MCF 10A (cell line): ENCODE measurements at places on chromosomes 7 and 10.

DNA sequence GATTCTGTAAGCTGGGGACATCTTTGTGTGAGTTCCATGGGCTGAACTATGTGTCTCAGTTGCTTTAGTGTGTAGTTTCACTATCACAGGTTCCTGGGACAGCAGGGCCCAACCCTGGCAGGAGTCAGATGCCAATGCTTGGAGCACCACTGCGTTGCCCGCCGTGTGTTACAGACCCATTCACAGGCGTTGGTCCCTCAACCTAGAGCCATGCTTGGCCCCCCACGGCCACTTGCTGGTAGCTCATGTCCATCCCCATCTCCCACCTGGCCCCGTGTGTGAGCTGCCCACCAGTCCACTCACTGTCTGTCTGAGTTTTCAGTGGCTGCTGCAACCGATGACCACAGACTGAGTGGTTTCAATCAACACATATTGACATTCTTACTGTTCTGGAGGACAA lies 546.9 kb downstream of the TCERG1L start:
- no peak for DNase-seq

- no peak for DNase-seq
Measured at GRCh38 chr7:79909176-79909575, 225.5 kb upstream of the GNAI1 start.

DNA sequence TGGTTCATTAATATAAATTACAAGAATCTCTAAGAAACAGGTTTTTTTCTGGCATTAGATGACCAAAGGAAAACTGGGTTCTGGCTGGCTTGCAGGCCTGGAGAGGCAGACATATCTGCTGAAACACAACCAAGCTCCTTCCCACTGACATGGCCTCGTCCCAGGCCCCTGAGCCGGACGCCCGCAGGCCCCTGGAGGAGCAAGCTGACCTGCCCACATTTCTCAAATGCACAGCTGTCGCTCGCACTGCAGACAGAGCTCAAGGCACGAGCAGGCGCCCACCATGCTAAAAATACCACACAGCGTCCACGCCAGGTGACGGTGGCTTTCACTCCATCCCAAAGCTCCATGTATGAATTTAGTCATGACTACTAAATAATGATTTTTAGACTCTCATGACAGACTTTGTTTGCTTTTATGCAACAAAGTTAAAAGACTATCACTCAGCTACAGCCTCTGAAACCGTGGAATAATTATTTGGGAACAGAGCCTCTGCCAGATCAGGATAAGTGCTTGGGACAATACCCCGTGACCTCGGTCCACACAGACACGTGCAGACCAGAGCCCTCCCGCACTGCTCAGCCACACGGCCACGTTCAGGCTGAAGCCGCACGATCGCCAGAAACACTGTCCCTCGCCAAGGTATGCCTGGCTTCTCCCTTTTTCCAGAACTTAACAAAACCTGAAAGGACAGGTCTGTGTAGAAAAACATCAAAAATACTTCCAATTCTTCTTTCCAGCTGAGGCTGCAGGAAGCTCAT lies 71.1 kb downstream of the DIP2C start:
- DNase-seq: no peak

DNA sequence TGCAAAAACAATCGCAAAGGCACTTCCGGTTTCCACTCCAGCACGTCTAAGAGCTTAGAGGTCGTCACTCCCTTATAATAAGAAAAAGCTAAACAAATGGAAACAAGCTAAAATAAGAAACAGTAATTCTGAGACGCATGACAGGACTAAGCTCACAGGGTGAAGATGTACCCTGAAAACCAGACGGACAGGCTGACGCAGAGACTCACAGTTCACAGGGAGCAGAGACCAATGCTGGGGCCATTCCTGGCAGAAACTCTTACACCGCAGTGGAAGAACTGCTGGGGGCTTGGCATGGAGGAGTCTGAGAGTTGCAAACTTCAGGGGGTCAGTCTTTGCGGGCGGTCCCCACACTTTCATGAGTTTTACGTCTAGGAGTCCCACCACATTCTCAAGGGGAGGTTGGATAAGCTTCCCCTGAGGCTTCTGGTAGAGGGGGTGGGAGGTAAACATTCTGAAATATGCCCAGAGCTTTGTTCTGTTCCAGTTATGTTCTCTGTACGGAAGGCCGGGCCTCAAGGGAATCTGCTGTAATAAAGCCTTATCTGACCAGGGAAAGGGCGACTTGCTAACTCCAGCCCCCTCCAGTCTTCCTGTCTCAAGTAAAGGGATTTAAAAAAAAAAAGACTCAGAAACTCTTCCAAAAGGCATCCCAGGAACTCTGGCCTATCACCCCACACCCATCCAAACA lies 47.8 kb downstream of the BRI3 start:
- no peak for DNase-seq

- DNase-seq: peak; percentile 97
Measured at GRCh38 chr7:37732253-37732652, 48.7 kb downstream of the GPR141 start.

DNA sequence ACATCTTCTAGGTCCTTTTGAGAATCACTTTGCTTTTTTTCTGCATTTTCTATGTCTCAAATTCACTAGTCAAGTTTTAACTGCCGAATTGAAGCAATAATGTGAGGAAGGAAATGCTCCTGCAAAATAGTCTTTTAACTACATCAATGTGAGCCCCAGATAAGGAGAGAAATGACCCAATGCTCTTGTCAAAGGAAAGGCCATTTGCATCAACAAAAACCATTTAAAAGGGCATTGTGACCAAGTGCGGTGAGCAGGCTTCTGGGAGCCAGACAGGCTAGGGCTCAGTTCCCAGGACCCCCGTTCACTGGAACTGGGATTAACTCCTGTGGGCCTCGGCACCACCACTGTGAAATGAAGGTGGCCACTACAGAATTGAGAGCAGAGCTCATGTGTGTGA lies 127.9 kb upstream of the EEPD1 start:
- no peak for DNase-seq

- DNase-seq: no peak
Measured at GRCh38 chr7:95229301-95229700, 95.0 kb downstream of the PON1 start.

- DNase-seq: no peak
Measured at GRCh38 chr10:75817198-75817597, 385.8 kb downstream of the LRMDA start.

DNA sequence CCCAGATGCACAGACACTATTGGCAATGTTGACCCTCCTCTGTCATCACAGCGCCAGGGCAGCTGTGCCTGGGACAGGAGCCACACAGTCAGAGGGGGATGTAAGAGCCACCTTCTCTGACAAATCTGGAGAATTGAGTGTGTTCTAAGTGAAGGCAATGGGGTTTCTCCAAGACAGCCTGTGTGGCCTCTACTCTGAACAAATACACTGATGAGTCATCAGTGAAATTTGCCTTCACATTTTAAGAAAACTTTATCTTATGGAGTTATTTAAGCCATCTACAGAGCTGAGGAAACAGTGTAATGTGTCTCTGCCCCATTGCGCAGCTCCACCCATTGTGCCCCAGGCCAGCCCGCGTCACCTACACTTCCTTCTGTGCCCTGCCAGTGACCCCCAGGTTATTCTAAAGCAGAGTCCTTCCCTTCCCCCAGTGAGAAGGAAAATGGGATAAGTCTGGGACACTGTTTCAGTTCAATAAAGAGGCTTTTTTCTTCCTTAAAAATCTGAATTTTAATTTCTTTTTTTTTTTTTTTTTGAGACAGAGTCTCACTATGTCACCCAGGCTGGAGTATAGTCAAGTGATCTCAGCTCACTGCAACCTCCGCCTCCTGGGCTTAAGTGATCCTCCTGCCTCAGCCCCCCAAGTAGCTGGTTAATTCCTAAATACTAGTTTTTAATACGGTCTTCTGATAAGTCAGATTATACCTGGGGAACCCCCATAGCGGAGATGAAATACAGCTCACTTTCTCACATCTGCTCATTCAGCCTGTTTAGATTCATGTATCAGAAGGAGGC lies 21.8 kb downstream of the AKR1E2 start:
- peak; percentile 79 for DNase-seq

GRCh38 chr10:98620503-98620902 lies 173.8 kb upstream of the HPS1 start:
- DNase-seq: no peak

- peak; percentile 19 for DNase-seq
Measured at GRCh38 chr10:114879093-114879492, 57.5 kb downstream of the FHIP2A start.

GRCh38 chr7:112540839-112541577 lies 60.2 kb downstream of the LSMEM1 start:
- DNase-seq: no peak

GRCh38 chr7:43823941-43824340 lies 45.4 kb downstream of the MRPS24 start:
- no peak for DNase-seq

DNA sequence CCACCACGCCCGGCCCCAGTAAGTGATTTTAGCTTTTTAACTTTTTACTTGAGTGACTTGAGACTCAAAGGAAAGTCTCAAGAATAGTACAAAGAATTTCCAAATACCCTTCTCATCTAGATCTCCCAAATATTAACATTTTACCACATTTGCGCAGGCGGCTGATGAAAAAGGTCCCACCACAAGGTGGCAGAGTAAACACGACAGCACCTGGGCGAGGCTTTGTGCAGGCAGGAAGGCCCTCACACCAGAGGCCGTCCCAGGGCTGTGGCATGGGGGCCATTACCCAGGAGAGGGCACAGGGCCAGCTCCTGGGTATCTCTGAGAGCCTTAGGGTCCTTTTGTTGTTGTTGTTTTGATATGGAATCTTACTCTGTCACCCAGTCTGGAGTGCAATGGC lies 50.0 kb upstream of the WIPI2 start:
- peak; percentile 42 for DNase-seq

DNA sequence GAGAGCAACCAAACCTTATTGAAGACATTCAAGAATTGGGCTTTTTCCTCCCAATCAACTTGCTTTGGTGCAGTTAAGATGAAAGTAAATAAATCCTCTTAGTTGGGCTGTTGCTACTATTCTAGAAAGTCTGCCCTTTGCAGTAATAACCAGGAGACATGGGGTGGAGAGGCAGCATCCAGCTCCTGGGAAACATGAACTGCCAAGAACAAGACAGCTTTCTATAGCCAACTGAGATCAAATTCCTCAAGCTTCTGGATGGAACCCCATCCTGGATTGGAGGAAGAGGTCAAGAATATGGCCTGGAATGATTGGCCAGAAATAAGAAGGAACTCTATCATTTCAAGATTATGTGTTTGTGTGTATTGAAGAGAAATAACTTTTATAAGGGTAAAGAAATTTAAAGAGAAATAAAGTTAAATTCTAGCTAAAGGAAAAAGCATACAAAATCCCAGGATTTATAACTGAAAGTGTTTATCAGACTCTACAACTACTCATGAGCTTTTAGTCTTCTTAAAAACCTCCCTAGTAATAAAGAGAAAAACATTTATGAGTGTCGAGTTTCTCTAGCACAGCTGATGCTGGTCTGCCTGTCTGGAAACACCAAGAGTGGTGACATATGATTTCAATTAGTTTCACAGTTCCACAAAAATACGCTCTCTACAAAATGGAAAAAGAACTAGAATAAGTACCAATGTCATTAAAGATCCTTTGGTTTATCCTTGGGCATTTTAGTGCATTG lies 70.1 kb upstream of the COL1A2 start:
- DNase-seq: no peak

- no peak for DNase-seq
Measured at GRCh38 chr7:84654273-84654672, 459.7 kb upstream of the SEMA3A start.

DNA sequence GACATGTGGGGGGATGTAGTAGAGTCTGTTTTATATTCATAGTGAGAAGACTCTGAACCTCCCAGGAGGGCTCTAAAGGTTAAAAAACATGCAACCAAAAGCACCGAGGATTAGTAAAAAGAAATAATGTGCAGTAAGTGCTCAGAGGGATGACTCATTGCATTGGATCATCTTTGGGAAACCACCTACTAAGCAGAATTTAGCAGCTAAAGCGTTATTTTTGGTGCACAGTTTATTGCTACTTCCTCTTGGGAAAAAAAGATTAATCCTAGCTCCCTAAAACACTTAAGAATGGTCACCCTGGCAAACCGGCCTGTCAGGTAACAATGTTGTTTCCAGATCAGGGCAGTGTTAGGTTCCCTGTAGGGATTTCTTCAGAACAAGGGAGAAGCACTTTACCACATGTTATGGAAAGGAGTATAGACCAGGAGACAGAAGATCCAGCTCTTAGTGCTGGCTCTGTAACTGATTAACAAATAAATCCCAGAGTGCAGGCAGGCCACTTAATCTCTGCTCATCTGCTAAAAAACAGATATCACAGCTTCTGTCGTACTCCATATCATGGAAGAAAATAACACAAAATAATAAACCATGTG lies 44.8 kb upstream of the FAM133B start:
- peak; percentile 76 for DNase-seq

GRCh38 chr10:69220041-69220451 lies at the start of gene HKDC1:
HKDC1 (plus strand) TSS chr10:69220332; CDS start chr10:69220436, 104 bp downstream.
- DNase-seq: no peak

DNA sequence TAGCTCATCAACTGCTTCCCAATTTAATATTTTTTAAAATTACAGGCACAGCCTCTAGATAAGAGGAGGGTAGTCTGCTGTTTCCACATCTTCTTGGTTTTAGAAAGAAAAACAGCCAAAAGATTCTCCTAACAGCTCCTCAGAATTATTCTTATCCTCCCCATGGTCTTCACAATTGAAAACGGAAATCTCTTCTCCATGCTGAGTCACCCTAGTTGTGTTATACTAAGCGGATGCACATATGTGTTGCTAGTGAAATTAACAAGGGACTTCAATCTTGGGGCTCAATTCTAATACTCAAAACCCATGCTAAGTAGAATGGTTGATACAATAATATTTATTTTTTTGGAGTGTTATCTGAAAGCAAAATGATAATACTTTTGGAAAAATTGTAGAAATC lies 71.9 kb upstream of the NPY start:
- no peak for DNase-seq

DNA sequence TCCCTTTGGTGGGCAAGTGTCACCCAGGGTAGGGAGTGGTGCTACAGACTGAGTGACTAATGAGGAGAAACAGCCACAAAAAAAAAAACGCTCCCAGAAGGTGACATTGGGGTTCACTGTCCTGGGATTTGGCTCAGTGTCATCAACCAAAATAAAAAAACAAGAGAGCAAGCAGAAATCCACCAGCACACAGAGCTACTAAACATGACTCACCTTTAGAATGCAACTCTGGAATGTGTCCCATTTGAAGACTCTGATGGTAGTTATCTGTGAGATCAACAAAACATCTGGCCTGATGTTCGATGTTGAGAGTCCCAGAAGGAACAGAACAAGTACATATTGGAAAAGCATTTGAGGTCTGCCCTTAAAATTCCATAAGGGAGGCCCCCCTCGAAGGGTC lies 200.3 kb upstream of the LYZL2 start:
- peak; percentile 5 for DNase-seq

DNA sequence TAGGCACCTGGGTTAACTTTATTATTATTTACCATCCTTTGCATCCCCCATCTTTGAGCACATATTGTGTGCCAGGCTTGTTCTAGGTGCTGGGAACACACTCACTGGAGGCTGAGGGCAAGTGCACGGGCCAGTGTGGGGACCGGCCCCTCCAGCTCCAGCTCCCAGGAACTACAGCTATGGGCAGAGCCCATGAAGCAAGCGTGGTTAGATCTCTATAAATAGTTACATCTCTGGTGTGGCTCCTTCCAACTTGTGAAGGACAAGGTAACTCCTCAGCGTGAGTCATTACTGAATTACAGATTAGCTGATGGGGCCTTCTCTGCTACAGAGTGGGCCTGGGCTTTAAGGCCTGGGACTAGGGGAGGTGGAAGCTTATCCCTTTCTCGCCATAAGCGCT lies 583.5 kb downstream of the SDK1 start:
- DNase-seq: no peak
